Endothelial cell of umbilical vein (primary cell): ENCODE measurements at places on chromosomes 1 and 21. TPM values are rescaled to one million over a fixed set of nuclear protein-coding genes. Genes with fewer than 3 reads are reported as not detected.
A peak's percentile ranks its signal among the peaks of the same experiment; 100 is the strongest.

The B4GALT2 gene
- total RNA-seq = 77.7 and 80.0 TPM in 2 replicates

DNA sequence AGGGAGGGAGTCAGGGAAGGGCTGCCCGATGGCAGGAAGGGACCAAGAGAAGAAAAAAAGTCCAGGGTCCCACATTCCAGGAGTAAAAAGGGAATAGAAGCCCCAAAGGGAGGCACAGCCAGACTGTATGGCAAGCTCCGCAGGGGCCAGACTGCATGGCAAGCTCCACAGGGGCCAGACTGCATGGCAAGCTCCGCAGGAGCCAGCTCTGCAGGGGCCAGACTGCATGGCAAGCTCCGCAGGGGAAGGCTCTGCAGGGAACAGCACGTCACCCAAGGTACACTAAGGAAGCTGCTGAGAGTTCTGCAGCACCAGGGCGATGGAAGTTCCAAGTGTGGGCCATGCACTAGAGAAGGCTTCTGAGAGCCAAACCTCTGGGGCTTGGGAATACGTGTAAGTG lies 156.7 kb upstream of the ARHGEF16 start:
- H3K27me3 ChIP-seq = no peaks in the 10 kb centered on the region
- no peak overlapping the region for H3K27ac ChIP-seq
- DNase-seq = no peak
- H3K4me1 ChIP-seq = no peaks in the 10 kb centered on the region
- no peak overlapping the region for H3K4me3 ChIP-seq
- H3K36me3 ChIP-seq = no peaks in the 10 kb centered on the region

DNA sequence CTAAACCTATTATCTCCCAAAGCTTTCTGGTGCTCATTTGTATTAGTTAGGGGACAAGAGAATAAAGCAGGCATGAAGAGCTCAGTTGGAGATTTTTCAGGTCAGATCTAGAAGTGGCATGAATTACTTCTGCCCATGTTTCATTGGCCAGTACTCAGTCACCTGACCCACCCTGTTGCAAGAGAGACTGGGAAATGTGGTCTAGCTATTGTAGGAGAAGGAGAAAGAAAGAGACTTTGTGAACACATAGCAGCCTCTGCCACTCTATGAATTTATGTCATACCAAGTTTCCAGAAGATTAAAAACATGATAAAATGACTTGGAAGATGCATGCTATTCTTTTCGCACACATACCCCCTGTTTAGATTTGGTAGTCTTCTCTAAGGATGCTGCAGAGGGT lies 302.3 kb upstream of the RUNX1 start:
- peaks cover 6% of the 10 kb centered on the region for H3K27me3 ChIP-seq
- no peak for DNase-seq
- no peak overlapping the region for H3K27ac ChIP-seq
- no peaks in the 10 kb centered on the region for H3K36me3 ChIP-seq

DNA sequence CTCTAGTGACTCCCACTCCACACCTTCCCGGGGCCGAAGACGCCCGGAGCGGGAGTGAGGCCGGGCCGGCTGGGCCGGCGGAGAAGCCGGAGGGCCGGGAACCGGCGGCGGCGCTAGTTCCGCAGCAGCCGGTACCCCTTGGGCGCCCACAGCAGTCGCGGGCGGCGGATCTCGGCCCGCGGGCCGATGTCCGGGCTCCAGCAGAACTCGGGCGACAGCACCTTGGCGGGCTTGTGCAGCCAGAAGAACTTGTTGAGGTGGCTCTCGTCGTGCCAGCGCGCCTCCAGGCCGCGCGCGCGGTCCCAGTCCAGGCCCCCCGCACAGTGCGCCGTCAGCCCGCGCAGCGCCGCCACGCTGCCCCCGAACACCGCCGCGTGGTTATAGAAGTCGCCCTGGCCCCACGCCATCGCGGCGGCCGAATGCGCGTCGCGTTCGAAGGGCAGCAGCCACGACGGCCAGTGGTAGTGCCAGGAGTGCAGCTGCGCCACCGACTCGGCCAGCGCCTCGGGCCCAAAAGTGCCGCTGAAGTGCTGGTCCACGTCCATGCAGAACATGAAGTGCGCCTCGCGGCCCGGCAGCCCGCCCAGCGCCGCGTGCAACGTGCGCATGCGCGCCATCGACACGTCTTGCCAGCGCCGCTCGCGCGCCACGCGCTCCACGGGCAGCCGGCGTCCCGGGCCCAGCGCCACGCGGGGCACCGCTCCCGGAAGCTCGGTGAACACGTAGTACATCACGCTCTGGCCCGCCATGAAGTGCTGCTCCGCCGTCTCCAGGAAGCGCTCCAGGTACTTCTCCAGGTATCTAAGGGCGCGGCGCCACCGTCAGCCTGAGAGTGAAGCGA lies 14.0 kb downstream of the A3GALT2 start:
- H3K36me3 ChIP-seq = no peaks in the 10 kb centered on the region
- peaks cover 2% of the 10 kb centered on the region for H3K4me1 ChIP-seq
- H3K27me3 ChIP-seq = peaks cover 9% of the 10 kb centered on the region

DNA sequence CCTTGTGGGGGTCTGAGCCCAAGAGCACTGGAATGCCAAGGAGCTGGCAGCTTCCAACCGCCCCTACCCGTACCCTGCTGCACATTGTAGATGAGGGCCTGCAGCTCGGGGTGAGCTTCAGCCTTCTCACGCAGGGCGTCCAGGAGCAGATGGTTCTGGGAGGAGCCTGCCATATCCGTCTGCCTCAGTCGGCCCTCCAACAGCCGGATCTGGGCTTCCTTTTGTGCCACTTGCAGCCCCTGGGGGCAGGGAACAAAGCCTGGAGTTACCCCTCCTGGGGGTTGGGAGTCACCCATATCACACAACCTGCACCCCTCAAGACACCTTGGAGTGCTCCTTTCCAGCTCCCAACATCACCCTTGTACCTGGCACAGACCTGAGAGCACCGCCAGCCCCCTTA lies 34.8 kb downstream of the KIF21B start:
- H3K36me3 ChIP-seq = no peaks in the 10 kb centered on the region
- no peak overlapping the region for H3K27ac ChIP-seq
- no peaks in the 10 kb centered on the region for H3K27me3 ChIP-seq
- no peak overlapping the region for H3K4me3 ChIP-seq

DNA sequence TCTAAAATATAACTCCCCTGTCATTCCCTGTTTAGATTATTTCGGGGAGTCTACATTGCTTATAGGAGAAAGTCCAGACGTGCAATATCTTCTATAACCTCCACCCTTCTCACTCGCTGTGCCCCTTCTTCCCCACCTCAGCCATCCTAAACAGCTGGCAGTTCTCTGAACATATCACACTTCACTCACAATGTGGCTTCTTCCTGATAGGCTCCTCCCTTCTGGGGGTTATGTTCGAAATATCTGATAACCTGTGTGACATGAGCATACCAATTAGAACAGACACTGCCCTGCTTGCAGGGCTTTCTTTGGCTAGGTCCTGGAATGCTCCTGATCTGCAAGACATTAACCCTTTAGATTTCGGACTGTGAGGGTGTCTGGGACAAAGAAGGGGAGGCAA lies 274.6 kb downstream of the NFIA start:
- no peaks in the 10 kb centered on the region for H3K27me3 ChIP-seq
- no peaks in the 10 kb centered on the region for H3K36me3 ChIP-seq
- DNase-seq = peak; percentile 36
- H3K27ac ChIP-seq = no peak overlapping the region
- H3K4me3 ChIP-seq = no peak overlapping the region

The FDPS gene
- 630 and 670 TPM in 2 replicates for total RNA-seq

The NBPF19 gene
- total RNA-seq = 4.7 and 7.7 TPM in 2 replicates

The GUCA2A gene
- not detected in 2 replicates for total RNA-seq

DNA sequence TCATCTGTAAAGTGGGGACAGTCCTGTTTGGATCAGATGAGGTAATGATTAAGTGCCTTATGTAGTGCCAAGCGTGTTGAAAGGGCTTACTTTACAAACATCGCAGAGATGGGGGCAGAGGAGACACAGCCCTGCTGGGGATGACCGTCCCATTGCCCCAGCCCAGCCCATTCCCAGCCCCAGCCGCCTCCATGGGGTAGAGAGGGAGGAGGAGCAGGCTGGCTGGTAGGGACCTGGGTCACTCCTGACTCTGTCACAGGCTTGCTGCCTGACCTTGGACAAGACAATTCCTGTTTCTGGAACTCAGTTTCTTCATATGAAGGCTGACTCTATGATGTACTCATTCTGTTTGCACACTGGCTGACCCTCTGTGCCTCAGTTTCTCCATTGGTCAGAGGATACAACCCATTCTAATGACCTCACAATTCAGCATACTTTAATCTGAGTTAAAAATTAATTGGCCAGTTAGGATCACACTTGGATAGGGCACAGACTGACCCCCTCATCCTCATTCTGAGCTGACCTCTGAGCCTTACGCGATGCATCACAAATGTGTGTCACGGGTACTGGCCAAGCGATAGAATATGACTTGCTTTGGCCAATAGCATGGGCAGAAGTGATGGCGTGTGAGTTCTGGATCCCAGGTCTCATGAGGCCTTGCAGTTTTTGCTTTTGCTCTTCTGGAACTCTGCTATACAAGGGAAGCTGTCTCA lies 91.1 kb downstream of the PTPRU start:
- H3K27me3 ChIP-seq = no peaks in the 10 kb centered on the region
- no peak overlapping the region for H3K27ac ChIP-seq
- no peak for DNase-seq

- H3K36me3 ChIP-seq = no peaks in the 10 kb centered on the region
- H3K4me1 ChIP-seq = peaks cover 26% of the 10 kb centered on the region
- peak; percentile 37 for DNase-seq
- peak overlapping the region; percentile 85 for H3K27ac ChIP-seq
Observed at GRCh38 chr1:55334160-55334559, 119.0 kb upstream of the USP24 start.

The ACOT11 gene
- total RNA-seq = 5.4 and 5.7 TPM in 2 replicates

DNA sequence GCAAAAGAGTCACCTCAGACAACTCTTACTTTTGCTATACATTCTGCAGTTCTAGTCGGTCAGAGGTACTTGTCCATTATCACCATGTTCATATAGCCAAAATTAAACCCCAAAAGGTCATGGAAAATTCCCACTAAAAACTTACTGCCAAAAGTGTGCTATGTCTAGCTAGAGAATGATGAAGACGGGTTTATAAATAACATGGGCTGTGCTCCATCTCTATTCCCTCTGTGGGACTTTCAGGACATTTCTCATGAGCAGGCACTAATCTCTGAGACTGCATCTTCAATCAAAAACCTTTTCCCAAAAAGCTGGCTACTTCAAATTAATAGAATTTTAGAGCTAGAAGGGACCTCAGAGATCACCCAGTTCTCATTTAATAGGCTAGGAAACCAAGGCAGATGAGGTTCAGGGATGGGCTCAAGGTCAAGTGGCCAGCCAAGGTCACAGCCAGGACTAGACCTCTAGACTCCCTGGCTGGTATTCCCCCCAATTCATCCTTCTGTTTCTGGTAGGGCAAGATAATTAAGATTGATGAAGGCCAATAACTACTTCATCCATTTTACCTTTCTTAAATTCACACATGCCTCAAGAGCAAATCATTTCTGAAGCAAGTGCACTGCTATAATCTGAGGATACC lies 21.0 kb upstream of the MOB3C start:
- no peaks in the 10 kb centered on the region for H3K27me3 ChIP-seq
- H3K4me1 ChIP-seq = no peaks in the 10 kb centered on the region
- no peak for DNase-seq
- no peak overlapping the region for H3K27ac ChIP-seq

DNA sequence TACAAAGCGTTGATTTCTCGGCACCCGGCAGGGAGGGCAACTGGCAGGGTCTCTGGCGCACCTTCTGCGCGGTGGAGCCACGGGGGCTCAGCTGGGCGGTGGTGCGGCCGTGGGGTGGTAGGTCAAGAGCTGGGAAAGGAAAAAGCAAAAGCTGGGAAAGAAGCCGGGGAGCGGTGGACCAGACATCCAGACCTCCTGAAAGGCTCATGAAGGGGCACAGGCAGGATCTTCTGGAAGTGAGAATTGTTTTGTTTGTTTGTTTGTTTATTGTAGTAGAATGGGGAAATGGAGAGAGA lies 7.2 kb upstream of the RNU1-1 start:
- H3K27ac ChIP-seq = no peak overlapping the region
- peaks cover 10% of the 10 kb centered on the region for H3K27me3 ChIP-seq
- peak overlapping the region; percentile 39 for H3K4me3 ChIP-seq
- H3K4me1 ChIP-seq = peaks cover 6% of the 10 kb centered on the region

The NUAK2 gene
- 2.3 and 2.5 TPM in 2 replicates for total RNA-seq

DNA sequence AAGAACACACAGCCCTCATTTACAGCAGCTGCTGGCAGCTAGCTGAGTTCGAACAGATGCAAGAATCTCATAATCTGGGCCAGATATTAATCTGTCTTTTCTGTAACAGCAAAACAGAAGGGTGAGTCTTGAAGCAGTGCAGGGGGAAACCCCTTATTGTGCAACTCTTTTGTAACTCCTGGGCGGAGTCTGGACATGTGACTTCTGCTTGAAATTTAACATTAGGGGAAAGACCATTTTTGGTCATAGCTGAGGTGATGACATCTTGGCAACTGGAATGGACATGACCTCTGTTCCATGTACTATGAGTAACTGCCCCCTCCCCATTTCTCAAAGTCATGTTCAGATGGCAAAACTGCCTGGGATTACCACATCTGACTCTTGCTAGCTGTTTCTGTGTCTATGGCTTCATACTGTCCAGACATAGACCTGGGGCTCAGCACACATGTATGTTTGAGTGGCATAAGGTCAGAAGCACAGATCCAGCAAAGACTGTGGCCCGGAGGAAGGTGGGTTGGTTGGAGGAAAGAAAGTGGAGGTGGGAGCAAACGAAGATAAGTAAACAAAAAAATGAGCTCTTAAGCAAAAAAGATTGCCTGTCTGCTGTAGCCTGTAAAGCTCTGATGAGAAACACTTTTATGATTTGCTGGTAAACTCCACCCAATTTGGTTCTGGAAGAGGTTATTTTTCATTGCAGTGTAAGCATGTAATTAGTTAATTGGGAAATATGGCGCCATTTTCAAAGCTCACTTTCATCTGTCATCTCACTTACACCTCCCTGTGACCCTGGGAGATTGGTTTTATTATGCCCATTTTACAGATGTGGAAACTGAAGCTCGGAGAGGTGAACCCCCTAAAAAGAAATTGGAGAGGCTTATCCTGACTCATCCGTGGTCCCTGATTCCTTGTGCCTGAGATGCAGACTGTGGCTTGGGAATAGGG lies 26.1 kb downstream of the ETS2 start:
- no peaks in the 10 kb centered on the region for H3K36me3 ChIP-seq
- H3K4me3 ChIP-seq = no peak overlapping the region
- H3K27ac ChIP-seq = no peak overlapping the region

The PPFIA4 gene
- 0.16 and 0.22 TPM in 2 replicates for total RNA-seq

- DNase-seq = no peak
- peaks cover 11% of the 10 kb centered on the region for H3K4me1 ChIP-seq
- H3K27ac ChIP-seq = no peak overlapping the region
- no peaks in the 10 kb centered on the region for H3K36me3 ChIP-seq
- no peak overlapping the region for H3K4me3 ChIP-seq
- H3K27me3 ChIP-seq = no peaks in the 10 kb centered on the region
Observed at GRCh38 chr21:36148886-36149285, 7.7 kb upstream of the DOP1B start.

The LCE2B gene
- not detected in 2 replicates for total RNA-seq

DNA sequence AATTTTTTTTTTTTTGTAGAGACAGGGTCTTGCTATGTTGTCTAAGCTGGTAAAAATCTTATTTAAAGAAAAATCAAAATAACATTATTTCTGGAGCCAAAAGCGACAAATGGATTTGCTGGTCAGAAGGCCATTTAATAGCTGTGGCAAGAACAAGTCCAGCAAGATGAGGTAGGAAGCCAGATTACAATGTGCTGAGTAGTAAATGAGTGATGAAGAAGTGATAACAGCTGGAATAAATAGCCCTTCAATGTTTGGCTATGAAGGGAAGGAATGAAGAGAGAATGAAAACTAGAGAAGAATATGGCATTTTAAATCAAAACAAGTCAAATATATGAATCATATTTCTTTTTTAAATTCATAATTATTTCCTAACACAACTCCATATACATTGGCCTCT lies 34.5 kb downstream of the SYDE2 start:
- no peaks in the 10 kb centered on the region for H3K36me3 ChIP-seq
- H3K27me3 ChIP-seq = no peaks in the 10 kb centered on the region
- no peaks in the 10 kb centered on the region for H3K4me1 ChIP-seq
- DNase-seq = no peak
- no peak overlapping the region for H3K27ac ChIP-seq
